ENCODE measurements at places on chromosomes 2 and 18.
A peak's percentile ranks its signal among the peaks of the same experiment; 100 is the strongest.

DNA sequence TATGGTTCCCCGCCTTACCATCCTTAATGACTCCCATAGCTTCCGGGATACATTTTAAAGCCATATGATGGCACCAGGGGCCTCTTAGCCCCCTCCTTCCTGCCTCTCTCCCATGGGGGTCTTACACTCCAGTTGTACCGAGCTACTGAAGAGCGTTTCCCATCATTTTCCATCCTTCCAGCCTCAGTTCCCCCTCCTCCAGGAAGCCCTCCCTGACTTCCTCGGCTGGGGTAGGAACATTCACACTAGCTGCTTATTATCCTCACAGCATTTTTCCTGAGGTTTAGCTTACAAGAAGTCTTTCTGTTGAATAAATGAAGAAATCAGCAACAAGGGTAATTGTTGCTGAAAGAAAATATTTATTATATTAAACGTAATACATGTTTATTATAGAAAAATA lies 41.1 kb downstream of the LRRFIP1 start:
- no peak for DNase-seq

- DNase-seq = peak; percentile 84
These were observed 540 bp upstream of the RAB10 start for GRCh38 chr2:26033270-26033817.

DNA sequence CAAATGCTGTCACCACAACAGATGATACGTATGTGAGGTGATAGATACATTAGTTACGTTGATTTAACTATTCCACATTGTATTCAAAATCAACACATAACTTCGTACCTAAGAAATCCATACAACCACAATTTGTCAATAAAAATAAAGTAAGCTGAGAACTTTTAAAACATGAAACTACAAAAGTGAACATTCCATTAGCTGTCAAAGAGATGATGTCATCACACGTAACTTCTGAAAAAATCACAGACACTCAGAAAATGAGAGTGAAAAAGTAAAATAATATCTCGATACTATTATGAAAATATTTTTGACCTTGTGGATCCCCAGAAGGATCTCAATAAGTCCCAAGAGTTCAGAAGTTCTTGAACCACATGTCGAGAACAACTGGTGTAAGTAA lies 161.6 kb upstream of the GALNT13 start:
- DNase-seq = no peak

DNA sequence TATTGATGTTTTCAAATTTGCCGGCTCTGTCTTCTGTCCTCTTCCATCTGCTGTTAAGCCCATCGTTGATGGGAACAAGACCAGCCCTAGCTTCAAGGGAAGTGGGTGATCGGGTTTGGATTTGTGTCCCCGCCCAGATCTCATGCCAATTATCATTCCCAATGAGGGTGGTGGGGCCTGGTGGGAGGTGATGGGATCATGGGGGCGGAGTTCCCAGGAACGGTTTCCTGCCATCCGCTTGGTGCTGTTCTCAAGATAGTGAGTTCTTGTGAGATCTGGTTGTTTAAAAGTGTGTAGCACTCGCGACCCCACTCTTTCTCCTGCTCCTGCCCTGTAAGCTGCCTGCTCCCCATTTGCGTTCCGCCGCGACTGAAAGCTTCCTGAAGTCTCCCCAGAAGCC lies 9.5 kb downstream of the ASB18 start:
- no peak for DNase-seq

GRCh38 chr2:628651-629050 lies 48.6 kb downstream of the TMEM18 start:
- DNase-seq = no peak

DNA sequence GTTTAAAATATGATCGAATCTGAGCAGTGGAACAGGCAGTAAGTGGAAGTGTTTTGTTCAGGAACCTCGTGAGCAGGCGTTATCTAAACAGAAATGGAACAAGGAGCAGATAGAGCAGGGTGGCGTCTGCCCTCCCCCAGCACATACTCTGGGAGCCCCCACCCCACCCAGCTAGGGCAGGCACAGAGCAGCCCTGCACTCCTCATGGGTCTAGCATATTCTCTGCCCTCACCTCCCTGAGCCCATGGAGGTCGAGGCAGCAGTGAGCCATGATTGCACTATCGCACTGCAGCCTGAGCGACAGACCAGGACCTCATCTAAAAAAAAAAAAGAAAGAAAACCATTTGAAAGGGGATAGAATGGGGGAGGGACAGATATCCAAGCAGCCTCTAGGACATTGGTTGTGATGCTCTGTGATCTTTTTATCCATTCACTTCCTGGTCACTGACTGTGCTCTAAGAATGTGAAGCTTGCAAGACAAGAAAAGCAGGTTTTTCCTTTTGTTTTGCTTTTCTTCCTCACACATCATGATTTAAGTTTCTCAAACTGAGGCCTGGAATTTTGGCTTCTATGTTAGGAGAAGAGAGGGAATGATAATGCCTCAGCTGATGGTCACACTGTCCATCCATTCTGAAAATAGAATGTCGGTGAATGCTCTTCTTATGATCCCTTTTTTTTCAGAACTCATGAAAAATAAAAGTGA lies 3.1 kb downstream of the MLPH start:
- DNase-seq = no peak

DNA sequence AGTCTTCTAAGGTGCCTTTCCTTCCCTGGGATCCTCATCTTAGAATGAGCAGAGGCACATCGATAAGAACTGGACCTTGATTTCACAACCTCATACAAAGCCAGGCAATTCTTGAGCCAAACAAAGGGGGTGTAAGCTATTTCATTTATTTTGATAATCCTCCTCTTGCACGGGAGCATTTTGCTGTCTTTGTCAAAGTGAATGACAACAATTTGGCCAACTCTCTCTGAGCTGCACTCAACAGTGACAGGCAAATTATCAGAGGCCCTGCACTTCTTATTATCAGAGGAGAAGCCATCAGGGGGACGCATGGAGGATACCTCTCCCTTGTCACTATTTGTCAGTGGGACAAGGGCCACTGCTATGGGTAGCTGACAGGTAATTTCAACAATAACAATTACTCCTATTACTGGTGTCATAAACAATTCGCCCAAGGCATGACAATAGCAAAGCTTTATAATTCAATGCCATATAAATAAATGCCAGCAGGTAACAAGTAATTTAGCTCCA lies 260.4 kb downstream of the MEIS1 start:
- DNase-seq = no peak

DNA sequence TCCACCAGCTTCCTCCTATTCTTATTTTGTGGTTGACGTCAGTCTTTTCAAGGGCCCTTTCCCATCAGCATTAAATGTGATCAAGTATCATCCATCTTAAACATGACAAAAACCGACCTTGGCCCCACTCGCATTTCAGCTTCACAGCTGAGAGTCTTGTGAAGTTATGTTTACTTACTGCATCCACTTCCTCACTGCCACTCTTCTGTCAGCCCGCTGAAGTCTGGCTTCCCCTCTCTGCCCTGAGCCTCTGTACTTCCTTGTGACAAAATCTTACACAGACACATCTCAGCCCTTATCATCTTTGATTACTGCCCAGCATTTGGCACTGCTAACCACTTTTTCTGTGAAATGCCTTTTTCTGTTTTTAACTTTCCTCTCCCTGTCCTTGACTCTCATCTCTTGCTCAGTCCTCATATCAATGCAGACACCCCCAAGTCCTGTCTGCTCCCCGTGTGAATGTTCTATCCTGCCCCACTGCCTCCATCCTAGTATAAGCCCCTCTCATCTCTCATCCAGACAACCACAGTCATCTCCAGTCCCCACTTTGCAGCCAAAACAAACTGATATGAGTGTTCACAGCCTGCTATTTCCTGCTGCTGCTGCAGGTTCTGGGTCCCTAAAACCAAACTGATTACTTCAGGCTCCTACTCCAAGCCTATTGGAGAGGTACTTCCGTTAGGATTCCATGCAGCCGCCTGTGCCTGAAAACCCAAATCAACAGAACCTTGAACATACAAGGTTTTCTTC lies 31.4 kb downstream of the FOSL2 start:
- DNase-seq = no peak

- DNase-seq = no peak
These were observed 19.4 kb downstream of the TOGARAM2 start for GRCh38 chr2:29000481-29000880.

GRCh38 chr2:240467149-240467642 lies 31.7 kb downstream of the GPC1 start:
- DNase-seq = no peak

GRCh38 chr2:233953087-233953801 lies 36.1 kb downstream of the TRPM8 start:
- DNase-seq = peak; percentile 87

- no peak for DNase-seq
These were observed 166.3 kb downstream of the NRP2 start for GRCh38 chr2:205848601-205849000.

GRCh38 chr2:120863661-120864320 lies 128.1 kb downstream of the GLI2 start:
- DNase-seq = no peak

- DNase-seq = no peak
These were observed 160.9 kb upstream of the SLC1A4 start for GRCh38 chr2:64828261-64828660.

GRCh38 chr2:64939332-64939917 lies 49.8 kb upstream of the SLC1A4 start:
- no peak for DNase-seq

DNA sequence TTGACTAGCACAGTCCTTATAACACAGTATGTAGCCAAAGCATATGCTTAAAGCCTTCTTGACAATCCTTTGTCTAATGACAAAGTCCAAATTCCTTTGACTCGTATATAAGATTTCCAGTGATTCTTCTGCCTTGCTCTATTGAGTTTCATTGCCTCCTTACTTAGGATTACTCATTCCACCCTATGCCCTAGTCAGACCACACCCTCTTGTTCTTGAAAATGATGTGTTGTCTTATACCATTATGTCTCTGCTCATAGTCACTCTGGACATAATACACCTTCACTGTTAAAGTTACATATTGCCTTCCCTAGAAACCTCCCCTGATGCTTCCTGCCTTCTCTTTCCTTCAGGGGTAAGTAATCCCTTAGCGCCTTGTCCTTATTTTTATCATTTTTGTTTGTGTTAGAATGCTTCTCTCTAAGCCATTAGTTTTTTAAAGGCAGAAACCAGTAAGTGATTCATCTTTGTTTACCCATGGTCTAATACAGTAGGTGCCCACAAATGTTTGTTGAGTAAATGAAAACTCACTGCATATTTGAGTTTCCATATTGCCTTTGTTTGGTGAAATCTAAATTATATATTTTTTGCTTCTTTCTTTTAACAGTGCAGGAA lies 19.3 kb downstream of the GPD2 start:
- no peak for DNase-seq

DNA sequence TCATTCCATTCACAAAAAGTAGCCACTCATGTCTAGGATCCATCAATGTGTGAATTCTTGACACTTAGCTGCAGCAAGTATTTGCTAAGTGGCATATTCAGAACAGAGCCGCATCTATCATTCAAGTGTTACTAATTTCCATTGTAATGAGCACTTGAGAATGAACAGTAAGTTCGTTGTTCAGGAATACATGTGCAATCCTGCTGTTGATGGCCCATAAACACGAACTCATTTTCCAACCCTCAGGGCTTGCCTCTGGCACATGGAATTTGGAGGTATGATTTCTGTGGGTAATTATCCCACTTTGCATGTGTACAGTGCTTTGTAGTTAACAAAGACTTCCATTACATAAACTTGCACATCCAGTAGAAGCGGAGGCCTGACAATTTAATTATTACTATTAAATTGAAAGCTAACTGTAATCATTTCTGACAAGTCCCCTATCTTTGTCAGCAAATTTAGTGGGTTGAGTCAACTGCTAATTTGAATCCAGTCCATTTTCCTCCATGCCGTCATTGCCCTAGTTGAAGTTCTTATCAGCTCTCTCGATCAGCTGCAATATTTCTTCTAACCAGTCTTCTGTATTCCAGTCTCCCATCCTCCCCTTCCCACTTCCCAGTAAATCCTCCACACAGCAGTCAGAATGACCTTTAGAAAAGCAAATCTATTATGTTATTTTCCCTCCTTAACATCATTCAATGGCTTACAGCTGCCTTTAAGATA lies 116.0 kb upstream of the AQP4 start:
- DNase-seq = peak; percentile 96

DNA sequence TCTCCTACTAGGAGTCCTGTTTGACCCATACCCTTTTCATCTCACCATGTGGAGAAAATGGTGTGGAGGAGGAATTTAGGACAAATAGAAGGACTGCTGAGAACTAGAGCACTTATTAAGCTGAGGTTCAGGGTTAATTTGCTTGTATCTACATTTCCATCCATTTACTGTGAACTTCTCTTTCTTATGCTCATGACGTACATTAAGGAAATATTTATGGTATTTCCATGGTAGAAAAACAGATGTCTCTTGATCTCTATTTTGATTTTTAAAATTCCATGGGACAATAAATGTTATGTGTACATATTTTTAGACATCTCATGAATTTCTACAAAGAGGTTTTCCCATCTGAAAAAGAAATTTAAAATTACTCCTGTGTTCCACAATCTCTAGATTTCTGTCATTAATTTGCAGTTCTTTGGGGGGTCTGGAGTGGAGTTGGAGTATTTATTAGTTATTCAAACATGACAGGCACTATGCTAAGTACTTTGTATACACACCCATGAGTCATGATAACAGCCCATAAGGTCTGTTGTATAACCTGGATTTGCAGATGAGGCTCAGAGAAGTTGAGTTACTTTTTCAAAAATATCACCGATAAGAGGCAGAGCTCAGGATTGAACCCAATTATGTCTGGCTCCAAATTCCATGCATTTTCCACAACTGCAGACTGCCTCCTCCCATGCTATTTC lies 112.6 kb downstream of the COPS8 start:
- DNase-seq = no peak

DNA sequence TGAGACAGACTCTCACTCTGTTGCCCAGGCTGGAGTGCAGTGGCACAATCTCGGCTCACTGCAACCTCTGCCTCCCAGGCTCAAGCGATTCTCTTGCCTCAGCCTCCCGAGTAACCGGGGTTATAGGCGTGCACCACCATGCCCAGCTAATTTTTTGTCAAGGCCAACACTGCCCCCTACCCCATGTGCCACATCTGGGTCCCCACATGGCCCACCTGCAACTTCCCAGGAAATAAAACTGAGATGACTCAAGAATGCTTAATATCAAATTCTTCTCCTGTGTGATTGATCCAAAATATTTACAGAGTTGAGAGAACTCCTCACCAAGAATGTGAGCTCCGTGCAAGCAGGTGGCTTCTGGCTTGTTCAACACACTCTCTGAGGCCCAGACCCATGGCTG lies 9.1 kb downstream of the AP1S3 start:
- DNase-seq = no peak

GRCh38 chr18:9413576-9413975 lies 61.7 kb upstream of the RALBP1 start:
- no peak for DNase-seq

- DNase-seq = no peak
These were observed 34.2 kb downstream of the HJURP start for GRCh38 chr2:233819884-233820773.

GRCh38 chr2:140248623-140249022 lies 1468.4 kb upstream of the NXPH2 start:
- DNase-seq = no peak
